ENCODE measurements at places on chromosomes 3 and 15. TPM values are rescaled to one million over a fixed set of nuclear protein-coding genes. Genes with fewer than 3 reads are reported as not detected.

GHSR gene
- not detected for total RNA-seq

DNA sequence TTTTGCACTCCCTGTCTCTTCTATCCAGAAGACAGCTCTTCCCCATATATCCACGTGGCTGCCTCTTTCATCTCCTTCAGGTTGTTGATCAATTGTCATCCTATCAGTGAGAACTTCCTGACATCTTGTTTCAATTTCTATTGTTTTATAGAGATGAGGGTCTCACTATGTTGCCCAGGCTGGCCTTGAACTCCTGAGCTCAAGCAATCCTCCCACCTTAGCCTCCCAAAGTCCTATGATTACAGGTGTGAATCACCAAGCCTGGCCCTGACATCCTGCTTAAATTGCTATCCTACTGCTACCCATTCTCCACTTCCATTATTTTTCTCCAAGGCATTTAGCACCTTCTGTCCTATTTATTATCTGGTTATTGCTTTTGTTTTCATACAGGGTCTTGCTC is 44.9 kb upstream of the IREB2 start:
- H3K27me3 ChIP-seq: peaks cover 7% of the 10 kb centered on the region
- H3K4me3 ChIP-seq: no peak overlapping the region
- no peaks in the 10 kb centered on the region for H3K36me3 ChIP-seq
- H3K4me1 ChIP-seq: no peaks in the 10 kb centered on the region
- DNase-seq: no peak

GRCh38 chr3:62755285-62755684 is 119.9 kb downstream of the CADPS start:
- no peaks in the 10 kb centered on the region for H3K4me1 ChIP-seq
- H3K27ac ChIP-seq: no peak overlapping the region
- H3K27me3 ChIP-seq: no peaks in the 10 kb centered on the region
- H3K4me3 ChIP-seq: no peak overlapping the region
- DNase-seq: no peak
- no peaks in the 10 kb centered on the region for H3K36me3 ChIP-seq

DNA sequence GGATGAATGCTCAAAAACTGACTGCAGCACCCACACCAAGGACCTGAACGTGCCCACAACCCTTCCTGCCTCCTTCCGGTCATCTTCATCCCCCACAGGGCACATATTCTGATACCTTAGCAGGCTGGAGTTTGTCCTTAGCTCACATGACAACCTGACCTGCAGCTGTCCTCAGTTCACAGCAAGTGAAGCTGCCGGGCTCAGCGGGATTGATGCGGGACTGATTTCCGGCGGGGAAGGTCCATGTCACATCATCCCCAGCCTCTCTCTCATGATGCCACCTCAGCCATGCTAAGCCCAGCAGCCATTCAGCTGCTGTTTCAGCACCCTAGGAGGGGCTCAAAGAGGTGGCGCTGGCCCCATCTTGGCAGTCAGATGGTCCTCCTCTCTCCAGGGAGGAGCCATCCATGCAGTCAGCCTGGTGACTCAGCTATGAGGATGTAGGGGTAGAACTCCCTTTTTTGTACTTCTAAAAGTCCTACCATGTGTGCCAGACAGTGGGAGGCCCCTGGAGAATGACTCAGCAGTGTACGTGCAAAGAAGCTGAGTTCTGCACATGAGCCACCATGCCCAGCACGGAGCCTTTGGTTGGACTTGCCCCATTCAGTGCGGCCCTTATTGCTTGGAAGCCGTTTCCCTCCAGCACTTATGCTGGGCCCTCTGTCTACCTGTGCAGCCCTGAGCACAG is 9.5 kb downstream of the CA12 start:
- no peak for DNase-seq
- no peak overlapping the region for H3K27ac ChIP-seq
- H3K4me3 ChIP-seq: no peak overlapping the region
- peaks cover 11% of the 10 kb centered on the region for H3K4me1 ChIP-seq

DNA sequence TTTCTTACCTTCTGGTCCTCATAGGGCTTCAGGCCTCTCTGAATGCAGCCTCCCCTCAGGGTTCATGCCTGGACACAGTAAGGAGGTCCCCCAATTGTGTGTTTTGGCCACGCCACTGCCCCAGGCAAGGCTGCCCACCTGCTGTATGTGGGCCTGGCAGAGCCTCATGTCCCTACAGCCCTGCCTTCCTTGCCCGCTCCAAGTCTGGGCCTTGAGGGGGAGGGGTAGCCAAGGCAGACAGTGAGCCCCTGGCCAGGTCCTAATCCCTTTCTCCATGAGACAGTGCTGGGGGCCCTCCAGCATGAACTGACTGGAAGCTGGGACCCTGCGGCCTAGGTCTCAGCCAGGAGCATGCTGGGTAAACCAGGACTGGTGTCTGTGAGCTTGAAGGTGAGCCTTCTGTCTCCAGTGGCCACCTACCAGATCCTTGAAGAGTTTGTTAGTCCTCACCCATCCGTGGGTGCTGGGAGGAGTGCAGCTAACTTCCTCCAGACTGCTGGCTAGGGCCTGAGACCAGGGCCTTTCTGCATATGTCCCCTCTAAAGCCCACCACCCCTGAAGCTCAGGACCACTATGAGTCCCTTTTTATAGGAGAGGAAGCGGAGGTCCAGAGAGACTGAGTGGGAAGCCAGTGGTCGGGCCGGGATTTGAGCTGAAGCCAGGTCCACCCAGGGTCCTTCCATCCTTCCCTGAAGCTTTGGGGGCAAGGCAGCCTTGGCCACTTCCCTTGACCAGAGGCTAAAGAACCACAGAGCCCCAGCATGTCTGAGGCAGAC is 8.7 kb downstream of the ZBTB47 start:
- no peaks in the 10 kb centered on the region for H3K36me3 ChIP-seq
- H3K27me3 ChIP-seq: no peaks in the 10 kb centered on the region
- no peak overlapping the region for H3K4me3 ChIP-seq
- no peak overlapping the region for H3K27ac ChIP-seq
- DNase-seq: no peak

Data from activated CD8-positive, alpha-beta T cell treated with anti-CD3 and anti-CD28 coated beads, Interleukin-2, amount 10 ng/mL, durations not matched to agents 7 days and 5 days (primary cell).